ENCODE measurements at places on chromosomes 4 and X.

- DNase-seq: no peak
Observed at GRCh38 chrX:13028871-13029636, 15.4 kb downstream of the FAM9C start.

DNA sequence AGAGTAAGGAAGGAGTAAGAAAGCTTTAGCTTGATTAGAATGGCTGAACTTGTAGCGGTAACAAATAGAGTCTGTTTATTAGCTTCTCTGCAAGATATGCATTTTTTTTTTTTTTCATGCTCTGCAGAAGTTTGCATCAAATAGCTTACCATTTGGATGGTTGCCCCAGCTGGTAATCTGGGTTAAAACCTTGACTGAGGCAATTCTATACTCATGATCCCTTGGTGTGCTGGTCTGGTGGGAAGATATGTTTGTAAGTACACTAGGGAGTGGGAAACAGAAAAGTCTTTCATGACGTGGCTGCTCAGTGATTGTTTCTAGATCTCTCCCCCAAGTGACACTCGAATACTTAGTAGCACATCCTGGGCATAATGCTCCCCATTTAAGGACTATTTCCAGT is 32.1 kb downstream of the SEPTIN11 start:
- DNase-seq: no peak

DNA sequence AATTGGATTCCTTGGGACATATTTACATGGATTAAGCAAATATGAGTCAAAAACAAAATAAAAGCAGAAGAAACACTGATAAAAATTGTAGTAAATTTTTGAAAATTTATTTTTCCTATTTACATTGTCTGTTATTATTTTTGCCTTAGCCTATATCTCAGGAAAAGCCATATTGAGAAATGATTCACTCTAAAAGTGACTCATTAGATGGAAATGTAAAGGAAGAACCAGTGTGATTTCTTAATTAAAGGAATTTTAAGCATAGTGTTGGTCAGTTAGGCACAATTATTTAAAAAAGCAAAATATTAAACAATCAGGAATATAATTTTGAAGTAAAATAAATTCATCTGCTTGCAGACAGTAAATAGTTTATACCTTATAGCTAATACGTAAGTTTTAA is 167.4 kb upstream of the NAP1L5 start:
- no peak for DNase-seq

DNA sequence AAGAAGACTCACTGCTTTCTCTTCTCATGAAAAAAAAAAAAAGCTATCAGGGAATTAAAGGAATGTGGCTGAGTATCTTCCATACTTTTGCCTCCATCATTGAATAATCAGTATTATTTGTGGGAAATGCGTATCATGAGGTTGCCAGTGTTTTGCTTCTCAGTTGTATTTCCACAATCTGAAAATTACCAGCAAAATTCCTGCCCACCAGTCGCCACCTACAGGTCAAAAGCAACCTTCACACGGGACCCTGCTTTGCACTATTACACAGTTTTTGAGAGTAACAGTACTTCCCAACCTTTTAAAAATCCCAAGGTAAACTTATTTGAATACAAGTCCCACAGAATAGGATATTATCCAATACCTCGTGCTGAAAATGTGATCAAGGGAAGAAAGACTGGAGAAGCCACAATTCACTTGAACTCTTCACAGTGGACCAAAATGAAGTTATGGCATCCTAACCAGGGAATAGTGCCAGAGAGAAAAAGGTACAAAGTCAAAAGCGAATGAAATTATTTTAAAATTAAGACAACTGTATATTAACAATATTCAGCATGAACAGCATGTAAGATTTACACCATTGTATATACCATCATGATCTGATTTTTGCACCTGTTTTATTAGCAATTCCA is 30.4 kb downstream of the PGRMC1 start:
- DNase-seq: no peak

DNA sequence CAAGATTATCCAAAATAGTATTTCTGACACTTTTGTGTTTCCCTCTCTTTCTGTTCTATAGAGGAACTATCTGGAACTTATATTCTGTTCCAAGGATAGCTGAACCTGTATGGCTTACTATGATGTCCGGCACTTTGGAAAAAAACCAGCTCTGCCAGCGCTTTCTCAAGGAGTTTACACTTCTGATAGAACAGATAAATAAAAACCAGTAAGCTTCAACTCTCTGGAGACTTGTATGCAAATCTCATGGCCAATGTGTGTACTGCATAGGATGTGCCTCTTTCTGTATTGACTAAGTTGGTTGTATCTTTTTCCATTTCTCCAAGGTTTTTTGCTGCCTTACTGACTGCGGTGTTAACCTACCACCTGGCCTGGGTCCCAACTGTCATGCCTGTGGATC is 92.5 kb downstream of the FNIP2 start:
- DNase-seq: no peak

- no peak for DNase-seq
Observed at GRCh38 chrX:8586953-8587352, 122.3 kb downstream of the VCX3B start.

Measured in T-helper 22 cell (primary cell).